SK-MEL-5 (cell line): ENCODE measurements at places on chromosomes 3 and 15.
A peak's percentile ranks its signal among the peaks of the same experiment; 100 is the strongest.

DNA sequence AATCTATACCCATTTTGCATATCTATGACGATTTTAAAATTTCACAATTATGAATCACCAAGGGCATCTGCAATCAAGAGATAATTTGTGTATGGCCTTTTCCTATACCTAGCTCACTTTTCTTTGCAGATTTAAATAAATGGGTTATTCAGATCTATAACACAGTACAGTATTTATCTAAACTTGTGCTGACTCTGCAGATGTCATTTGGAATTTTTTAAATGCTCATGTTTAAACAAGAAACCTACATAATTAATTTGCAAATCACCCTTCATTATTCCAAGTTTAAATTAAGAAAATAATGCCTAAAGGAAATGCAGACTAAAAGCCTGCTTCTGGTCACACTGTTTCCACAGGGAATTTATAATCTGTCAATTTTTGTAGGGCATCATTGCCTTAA is 284.2 kb downstream of the SI start:
- DNase-seq = no peak

GRCh38 chr15:64806509-64806908 is 18.9 kb downstream of the PIF1 start:
- DNase-seq = no peak

DNA sequence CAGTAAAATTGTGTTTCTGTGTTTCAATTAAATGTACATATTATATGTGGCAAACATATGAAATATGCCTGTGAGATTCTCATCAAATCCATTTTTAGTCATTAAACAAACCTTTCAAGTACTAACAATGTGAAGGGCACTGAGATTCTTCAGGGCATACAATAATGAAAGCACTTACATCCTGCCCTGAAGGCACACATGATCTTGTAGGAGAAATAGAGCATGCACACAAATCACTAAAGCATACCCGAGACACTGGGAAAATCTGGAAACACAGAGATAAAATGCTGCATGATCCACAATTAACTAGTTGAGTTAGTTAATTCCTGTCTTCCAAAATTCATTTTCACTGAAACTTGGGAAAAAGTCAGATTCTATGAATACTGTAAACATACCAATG is 810.5 kb upstream of the NECTIN3 start:
- DNase-seq = peak; percentile 83

DNA sequence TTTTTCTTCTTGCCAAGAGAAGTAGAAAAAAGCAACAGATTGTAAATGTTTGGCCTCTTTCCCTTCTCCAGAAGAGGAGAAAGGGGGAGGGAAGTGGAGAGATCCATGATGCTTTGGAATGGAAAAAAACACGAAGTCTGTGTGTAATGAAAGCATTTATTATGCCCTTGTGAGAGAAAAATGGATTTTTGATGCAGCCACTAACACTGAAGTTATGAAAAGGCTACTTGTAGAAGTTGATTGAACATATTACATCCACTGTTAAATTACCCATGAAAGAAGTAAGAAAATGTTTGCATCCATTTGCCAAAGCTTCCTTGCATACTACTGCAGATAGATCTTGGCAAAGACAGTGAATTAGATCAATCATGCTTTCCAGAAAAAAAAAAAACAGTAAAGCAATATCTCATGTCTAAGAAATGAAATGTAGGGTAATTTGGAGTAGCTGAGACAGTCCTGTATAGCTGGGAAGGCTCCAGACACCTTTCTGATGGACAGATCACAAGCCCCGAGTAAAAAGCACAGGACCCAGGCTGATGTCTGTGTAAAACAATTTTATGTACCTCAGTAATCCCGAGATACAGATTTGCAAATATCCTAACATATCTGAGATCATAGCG is 295.5 kb downstream of the PLOD2 start:
- DNase-seq = peak; percentile 8

DNA sequence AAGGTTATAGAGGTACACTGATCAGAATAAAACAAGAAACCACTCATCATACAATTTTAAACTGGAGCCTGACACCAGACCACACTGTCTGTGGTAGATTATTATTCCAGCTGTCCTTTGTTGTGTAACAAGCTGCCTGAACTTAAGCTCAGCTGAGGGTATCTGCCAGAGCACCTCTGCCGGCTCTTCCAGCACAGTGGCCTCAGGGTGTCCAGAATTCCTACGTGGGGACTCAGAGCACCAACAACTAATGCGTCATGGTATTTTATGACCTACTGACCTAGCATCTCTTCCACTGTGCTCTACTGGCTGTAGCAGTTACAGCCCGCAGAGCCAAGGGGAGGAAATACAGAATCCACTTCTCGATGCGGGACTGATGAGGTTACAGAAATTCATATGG is 15.6 kb upstream of the RAF1 start:
- DNase-seq = no peak

GRCh38 chr3:7397097-7397496 is 536.2 kb downstream of the GRM7 start:
- DNase-seq = no peak

DNA sequence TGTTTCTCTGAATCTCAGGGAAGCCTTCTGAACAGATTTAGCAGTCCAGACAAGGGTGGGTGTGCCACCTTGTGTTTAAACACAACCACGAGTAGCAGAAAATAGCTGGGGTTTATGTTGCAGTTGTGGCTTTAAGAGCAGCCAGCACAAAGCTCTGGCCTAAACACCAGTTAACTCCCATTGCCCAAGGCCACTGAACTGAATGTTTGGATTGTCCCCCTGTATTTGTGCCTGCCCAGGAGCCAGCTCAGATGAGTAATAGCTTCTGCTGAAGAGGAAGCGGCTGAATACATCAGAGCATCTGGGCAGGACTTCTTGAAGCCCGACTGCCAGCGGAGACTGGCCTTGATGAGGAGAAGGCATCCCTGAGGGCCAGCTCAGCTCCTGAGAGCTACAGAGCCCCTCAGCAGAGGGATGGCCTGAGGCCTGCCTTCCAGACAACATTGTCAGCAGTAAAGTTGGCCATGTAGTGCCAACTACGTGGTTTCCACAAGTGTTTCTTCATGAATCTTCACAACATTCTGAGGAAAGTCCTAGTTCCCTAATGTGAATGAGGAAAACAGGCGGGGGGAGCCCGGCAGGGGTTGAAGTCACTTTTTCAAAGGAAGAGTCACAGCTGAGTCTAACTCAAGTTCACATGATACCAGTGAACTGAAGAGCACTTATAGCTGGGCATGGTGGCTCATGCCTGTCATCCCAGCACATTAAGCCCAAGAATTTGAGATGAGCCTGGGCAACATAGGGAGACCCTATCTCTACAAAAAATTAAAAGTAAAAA is 65.8 kb upstream of the ZBTB38 start:
- peak; percentile 95 for DNase-seq

GRCh38 chr3:39433642-39434041 is 27.1 kb downstream of the RPSA start:
- no peak for DNase-seq

DNA sequence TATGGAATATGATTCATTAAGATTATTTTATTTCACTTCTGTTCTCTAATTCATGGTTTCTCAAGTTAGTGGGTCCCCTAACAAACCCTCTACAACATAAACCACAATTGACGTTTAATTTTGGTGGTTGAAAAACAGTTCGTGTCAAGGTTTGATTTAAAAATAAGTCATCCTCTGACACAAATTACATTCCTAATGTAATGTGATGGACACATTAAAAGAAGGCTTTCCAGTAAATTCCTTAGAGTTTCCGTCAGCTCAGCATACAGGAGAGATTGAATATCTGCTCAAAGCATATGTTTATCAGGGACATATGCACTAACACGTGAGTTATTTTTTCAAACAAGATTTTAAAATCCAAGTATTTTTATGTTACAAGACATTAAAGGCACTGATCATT is 626.5 kb upstream of the ADAMTS9 start:
- no peak for DNase-seq

GRCh38 chr3:18649666-18650363 is 224.7 kb upstream of the SATB1 start:
- no peak for DNase-seq

- DNase-seq = no peak
Measured at GRCh38 chr3:16885593-16886302, 993 bp downstream of the PLCL2 start.

GRCh38 chr15:41692049-41692448 is 31.8 kb downstream of the MGA start:
- no peak for DNase-seq

- no peak for DNase-seq
Measured at GRCh38 chr3:140166861-140167599, 232.0 kb downstream of the CLSTN2 start.

DNA sequence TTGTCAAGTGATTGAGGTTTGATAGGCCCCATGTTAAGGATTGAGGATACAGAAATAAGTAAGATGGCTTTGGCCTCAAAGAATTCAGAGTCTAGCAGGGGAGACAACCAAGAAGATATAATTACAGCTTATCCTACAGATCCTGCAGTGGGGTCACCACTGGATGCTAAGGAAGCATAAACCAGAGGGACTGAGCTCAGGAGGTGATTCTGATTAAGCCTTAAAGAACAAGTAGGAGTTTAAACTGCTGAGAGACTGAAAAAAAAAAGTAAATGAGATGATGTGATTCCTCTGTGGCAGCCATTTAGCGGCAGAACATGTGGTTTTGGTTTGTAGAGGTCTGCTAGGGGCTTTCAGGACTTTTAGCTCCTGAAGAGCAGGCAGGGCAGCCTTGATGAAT is 72.1 kb upstream of the ROPN1 start:
- no peak for DNase-seq

- peak; percentile 54 for DNase-seq
Measured at GRCh38 chr3:414063-414462, 217.5 kb downstream of the CHL1 start.

- DNase-seq = no peak
Measured at GRCh38 chr3:117463276-117464115, 753.9 kb downstream of the TUSC7 start.

- DNase-seq = peak; percentile 33
Measured at GRCh38 chr3:158671821-158672214, 630 bp downstream of the LXN start.

- no peak for DNase-seq
Measured at GRCh38 chr3:25056-25455, 171.5 kb upstream of the CHL1 start.

DNA sequence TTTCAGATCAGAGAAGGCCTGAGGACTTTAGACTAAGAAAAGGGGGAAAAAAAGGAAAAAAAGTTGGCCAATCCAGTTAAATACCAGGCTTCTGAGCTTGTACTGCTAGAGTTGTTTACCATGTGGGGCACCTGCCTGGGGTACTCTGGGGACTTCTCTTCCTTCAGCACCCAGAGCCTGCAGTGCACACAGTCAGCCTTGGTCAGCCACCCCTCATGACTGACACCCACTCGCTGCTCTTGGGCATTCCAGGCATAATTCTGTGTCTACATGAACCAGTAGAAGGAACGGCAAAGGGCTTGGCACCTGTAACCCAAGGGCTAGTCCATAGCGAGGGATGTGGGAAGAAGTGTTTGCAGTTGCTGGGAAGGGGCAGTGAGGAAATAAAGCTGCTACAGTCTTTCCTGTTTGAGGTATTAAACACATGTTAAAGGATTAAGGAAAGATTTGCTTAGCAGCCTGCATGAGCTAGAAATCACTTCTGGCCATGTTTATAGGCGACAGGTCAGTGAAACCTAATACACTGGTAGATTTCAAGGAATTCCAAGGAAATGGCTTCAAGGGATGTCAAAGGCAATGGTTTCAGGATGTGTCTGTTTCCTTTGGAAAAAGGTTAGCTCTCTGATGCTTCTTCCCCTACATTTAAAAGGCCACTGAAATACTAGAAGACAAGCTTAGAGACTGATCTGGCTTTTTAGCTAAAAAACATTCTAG is 232.5 kb downstream of the CHST2 start:
- DNase-seq = no peak

DNA sequence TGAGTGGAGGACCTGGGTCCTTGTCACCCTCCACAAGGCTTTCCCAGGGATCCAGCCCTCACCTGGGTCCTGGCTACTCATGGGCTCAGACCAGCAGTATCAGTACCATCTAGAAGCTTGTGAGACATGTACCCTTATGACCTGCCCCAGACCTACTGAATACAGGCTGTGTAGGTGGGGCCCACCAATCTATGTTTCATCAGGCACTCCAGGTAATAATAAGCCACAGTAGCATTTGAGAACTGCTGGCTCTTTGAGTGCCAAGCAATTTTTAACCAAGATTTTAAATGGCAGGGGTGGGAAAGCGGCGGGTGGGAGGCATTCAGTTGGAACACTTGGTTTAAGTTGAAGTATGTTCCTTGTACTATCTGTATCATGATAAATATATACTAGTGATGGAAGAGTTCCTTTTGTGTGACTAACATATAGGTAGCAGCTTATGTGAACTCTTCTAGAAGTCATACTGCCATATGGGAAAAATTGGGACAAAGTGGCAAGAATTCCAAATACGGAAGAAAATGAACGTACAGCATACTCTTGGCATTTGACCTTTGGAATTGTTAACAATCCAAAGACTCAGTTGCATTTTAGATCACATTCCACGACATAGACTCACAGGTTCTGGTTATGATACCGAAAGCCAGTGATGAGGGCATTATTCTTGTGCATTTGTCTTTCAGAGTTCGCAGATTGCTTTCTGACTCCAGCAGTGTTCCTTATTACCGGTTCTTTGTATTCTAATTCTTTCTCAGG is 190.4 kb downstream of the GHSR start:
- DNase-seq = no peak

DNA sequence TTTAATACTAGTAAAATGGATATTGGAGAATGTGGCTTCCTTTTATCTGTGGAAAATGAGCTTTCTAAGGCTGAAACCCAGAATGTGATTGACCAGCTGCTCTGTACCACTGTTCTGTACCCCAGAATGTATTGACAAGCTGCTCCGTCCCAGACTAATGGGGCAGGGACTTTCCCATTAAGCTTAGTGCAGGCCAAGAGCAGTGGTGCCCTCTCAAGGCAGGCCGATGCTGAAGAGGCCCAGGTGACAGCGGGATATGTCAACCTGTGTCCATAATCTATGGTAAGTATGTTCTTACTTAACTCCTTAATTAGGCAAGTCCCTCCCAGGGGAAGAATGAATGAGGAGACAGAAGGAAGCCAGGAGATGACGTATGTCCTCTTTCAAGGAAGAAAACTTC is 31.1 kb downstream of the SGO1 start:
- no peak for DNase-seq

DNA sequence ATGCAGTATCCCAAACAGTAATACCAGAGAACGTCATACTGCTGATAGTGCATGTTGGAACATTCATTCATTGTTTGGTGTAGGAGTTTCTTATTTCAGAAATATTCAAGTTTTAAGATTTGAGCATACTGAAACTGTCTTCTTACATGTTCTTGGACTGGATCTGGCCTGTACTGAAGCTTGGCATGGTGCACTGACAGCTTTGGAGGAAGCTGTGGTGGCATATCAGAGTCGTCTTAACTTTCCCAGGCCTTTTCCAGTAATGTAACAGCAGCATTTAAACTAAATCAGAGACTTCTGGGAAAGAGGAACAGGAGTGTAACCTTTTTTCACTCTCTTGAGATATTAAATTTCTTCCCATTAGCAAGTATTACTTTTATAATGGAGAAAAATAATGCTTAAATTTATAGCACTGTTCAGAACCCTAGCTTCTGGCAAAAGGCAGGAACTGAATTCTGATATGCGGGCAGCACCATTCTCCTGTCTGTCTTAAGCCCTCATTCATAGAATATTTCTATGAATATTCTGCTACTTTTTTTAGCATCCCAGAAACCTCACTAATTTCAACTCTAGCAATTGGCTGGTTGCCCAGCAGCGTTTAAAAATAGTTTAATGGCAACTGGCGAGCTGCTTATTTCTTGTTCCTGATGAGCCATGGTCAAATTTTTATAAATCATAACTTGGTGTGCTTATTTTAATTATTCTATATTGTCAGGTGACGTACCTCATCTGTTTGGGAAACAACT is 31.1 kb downstream of the DNAJC13 start:
- DNase-seq = no peak

GRCh38 chr3:119177321-119177720 is 3.9 kb downstream of the UPK1B start:
- DNase-seq = no peak
